ENCODE measurements at places on chromosomes 1 and 21.

DNA sequence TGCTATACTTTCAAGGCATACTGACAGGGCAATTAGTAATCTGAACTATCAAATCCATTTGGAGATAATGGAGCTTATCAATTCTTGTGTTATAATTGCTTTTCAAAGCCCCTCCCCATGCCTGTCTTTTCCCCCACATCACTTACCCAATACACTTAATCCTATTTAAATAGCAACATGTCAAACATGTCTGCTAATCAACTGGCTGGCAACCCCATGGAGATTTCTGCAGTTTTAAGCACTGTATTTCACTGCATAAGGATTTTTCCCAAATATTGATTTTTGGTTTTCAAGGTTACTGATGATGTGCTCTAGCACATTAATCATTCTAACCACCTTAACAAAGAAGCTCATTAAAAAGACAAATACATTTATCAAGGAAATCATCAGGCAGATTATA lies 800.3 kb downstream of the PLA2G4A start:
- no peak for DNase-seq

DNA sequence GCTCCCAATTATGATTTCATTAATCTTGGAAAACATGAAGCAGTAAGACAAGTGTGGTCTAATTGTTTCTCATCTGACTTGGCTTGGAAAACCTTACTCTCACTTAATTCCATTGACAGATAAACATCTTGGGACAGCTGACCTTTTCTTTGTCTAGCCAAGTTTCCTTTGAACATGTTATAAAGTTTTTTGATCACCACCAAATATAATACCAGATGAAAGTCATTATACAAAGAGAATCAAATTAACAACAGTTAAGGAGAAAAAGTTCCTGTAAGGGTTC lies 50.2 kb downstream of the ALG14 start:
- DNase-seq = no peak

DNA sequence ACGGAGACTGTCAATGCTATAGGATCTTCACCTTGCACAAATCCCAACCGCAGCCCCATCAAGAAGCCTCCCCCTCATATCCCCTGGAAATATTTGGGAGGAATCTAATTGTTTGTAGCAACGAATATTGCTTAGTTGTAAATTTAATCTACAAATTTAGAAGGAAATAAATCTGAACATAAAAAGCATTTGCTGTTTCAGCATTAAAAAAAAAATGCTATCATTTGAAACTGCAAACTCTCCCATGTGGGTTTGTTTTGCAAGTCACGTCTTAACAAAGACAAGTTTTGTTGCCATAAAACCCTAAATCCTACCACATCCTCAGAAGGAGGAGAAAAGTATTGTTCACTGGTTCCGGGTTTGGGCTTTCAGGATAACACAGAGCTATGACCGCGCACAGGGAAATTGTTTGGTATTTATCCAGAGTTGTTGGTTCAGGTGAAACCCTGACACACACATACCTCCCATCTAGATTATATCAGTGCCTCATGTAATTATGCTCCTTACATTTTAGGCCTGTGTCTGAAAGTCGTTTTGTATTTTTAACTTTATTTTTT lies 279.6 kb downstream of the TM2D1 start:
- no peak for DNase-seq

GRCh38 chr1:23444596-23445390 lies 20.2 kb upstream of the TCEA3 start:
- no peak for DNase-seq

GRCh38 chr1:56286956-56287355 lies 292.4 kb downstream of the PLPP3 start:
- peak; percentile 59 for DNase-seq

DNA sequence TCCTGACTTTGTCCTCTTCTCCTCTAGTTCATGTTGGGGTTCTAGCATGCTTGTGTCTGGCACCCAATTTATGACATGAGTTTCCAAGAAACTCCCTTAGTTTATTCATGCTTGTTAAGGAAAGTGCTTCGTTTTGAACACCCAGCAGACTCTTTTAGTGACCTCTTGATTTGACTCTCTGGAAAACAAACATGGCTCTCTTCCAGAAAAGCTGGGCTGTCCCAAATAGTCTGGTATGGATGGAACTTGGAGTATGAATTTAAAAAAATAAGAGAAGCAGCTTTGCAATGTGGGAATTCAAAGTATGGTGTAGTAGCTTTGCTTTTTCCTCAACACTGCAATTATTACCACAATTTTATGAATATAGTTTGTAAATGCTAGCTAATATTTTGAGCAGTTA lies 143.4 kb upstream of the C8B start:
- no peak for DNase-seq

- no peak for DNase-seq
Measured at GRCh38 chr1:61186753-61187152, 104.4 kb downstream of the NFIA start.

DNA sequence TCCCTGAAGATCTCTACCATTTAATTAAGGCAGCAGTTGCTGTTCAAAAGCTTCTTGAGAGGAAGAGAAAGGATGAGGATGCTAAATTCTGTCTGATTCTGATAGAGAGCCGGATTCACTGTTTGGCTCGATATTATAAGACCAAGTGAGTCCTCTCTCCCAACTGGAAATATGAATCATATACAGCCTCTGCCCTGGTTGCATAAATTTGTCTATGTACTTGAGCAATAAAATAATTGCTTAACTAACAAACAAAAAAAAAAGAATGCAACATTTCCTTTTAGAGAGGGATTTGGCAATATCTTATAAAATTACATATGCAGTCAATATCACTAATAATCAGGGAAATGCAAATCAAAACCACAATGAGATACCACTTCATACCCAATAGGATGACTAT lies 26.8 kb downstream of the ALDH9A1 start:
- peak; percentile 80 for DNase-seq

GRCh38 chr1:240312872-240313271 lies 221.2 kb downstream of the FMN2 start:
- DNase-seq = no peak

DNA sequence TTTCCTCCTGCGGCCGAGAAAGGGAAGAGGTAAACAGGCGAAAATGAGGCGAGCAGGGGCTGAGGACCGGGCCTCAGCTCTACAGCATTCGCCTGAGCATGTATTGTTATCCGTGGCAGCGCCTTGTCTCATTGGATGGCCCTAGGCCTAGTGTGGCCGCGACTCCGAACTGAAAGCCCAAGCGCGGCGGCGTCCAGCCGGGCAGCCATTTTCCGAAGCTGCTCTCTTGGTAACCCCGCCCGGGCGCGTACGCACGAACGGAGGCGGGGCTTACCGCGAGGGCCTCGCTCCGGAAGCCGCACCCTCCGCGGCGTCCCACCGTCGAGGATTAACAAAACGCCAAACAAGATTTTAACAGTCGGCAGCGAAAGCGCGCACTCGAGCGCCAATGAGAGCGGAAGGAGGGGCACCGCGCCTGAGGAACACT lies 797 bp upstream of the USP1 start:
- no peak for DNase-seq

GRCh38 chr1:157965584-157965983 lies 27.9 kb upstream of the KIRREL1 start:
- no peak for DNase-seq

- DNase-seq = no peak
Measured at GRCh38 chr1:90607736-90608135, 109.4 kb downstream of the BARHL2 start.

- no peak for DNase-seq
Measured at GRCh38 chr1:210223226-210223904, 9.2 kb upstream of the SERTAD4 start.

DNA sequence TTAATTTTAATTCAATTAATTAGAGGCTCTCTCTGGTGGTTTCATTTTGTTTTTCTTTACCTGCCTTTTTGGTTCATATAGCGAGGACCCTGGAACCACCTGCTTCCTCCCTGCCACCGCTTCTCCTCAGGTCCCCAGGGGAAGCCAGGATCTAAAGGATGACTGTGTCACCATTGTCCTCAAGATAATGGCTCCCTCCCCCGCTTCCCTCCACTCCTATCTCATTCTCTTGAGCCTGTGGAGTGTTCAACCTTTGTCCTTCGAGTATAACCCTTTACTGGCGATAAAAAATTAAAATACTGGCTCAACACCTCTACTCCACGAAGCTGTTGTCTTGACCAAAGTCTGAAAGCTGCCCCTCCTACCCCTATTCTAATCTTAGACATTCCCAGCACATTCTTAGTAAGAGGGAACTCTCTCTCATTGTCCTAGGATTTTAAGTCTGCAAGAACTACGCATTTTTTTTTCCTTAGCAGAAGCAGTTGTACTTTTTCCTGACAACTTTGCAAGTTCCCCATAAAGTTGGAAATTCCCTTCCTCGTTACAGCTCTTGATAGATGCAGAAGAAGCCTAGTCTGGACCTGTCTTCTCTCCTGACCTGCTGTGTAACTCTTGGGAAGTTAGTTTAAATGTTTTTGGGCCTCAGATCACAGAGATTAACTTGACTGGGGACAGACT lies 12.6 kb upstream of the MAPKAPK2 start:
- peak; percentile 70 for DNase-seq

GRCh38 chr1:219985169-219985568 lies 56.8 kb upstream of the SLC30A10 start:
- DNase-seq = no peak

DNA sequence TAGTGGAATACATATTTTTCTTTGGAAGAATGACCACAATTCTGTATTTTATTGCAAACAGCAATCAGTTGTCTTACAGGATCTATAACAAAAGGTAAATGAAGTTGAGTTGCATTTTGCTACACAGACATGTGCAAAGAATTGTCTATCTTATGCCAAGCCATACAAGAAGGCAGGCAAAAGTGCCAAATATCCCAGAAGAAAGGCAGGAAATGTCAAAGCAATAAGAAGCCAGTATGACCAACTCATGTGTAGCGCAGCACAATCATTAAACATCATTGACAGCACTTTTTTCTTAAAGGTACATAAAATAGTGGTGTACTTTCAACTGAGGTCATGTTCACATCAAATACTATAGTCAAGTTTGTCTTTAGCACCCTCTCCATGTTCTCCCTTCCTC lies 42.7 kb downstream of the NIBAN1 start:
- DNase-seq = no peak

DNA sequence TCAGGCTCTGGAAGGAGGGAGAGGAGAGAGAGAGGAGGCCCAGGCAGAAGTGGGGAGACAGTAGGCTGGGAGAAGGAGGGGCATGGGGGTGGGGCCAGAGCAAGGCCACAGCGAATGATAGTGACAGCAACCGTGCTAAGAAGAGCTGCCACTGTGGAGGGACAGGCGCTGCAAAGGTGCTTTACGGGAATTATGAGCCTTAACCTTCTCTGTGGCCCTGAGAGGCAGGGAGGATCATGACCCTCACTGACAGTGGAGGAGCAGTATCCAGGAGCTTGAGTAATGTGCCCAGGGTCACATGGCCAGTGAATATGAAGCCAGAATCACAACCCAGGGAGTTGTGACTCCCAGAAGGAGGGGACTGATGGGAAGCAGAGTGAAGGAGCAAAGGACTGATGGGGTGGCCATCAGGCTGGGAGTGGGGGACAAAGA lies 53.4 kb upstream of the RPL11 start:
- no peak for DNase-seq

GRCh38 chr1:14392161-14392858 lies 206.2 kb upstream of the KAZN start:
- DNase-seq = no peak

- DNase-seq = peak; percentile 83
Measured at GRCh38 chr1:64917328-64917861, 49.0 kb downstream of the JAK1 start.

- no peak for DNase-seq
Measured at GRCh38 chr1:223824287-223824686, 21.5 kb downstream of the TP53BP2 start.

GRCh38 chr1:66739401-66740157 lies 12.7 kb upstream of the DYNLT5 start:
- peak; percentile 44 for DNase-seq

- DNase-seq = no peak
Measured at GRCh38 chr1:204051258-204051657, 21.7 kb upstream of the SOX13 start.

DNA sequence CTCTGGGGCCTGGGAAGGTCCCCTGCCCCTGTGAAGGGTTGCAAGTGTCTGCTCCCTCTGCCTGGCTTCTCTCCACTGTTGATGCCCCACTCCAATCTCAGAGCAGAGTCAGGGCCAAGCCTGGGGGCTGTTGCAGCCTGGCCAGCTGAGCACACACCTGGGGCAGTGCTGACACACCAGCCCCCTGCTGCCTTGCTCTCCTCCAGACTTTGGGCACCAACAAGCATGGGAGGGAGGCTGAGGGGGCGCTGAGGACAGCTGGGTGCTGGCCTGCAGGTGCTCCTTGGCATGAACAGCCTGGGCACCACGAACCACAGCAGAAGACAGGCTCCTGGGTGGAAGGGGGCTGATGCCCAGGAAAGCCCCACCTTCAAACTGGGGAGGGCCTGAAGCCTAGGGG lies 9.6 kb upstream of the MTR start:
- no peak for DNase-seq

DNA sequence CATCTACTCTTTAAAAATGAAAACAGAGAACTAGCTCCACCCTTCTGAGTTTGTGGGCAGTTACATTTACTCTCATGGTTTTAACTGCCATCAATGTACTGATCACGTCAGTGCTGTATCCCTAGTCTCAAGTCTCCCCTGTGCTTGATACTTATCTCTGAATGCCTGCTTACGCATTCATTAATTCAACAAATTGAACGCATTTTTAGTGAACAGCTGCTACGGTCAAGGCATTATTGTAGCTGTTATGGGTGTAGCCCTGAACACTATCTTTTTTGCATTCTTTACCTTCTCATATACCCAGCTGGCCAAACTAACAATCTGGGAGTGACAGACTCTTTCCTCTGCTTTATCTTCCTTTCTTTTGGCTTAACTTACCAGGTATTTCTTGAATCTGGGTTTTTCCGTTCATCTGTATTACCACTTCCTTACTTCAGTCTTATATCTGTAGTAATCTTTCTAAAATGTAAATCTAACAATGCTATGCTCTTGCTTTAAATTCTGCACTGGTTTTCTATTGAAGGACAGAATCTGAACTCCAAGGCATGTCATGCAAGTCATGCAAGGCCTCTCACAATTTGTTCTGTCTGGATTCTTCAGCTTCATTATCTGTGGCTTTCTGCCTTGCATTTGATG lies 33.3 kb downstream of the SMG7 start:
- DNase-seq = no peak

GRCh38 chr21:44525391-44526095 lies 14.5 kb downstream of the KRTAP10-1 start:
- DNase-seq = no peak

GRCh38 chr1:193905288-193906085 lies 719.1 kb upstream of the B3GALT2 start:
- DNase-seq = no peak

GRCh38 chr1:31621498-31621820 lies 4.0 kb downstream of the HCRTR1 start:
- DNase-seq = no peak

GRCh38 chr1:179016706-179017382 lies 8.8 kb upstream of the FAM20B start:
- DNase-seq = peak; percentile 80
